ENCODE measurements at places on chromosomes 11 and 22.

GRCh38 chr11:94595076-94595475 is 27.9 kb downstream of the PIWIL4 start:
- DNase-seq, result no peak

DNA sequence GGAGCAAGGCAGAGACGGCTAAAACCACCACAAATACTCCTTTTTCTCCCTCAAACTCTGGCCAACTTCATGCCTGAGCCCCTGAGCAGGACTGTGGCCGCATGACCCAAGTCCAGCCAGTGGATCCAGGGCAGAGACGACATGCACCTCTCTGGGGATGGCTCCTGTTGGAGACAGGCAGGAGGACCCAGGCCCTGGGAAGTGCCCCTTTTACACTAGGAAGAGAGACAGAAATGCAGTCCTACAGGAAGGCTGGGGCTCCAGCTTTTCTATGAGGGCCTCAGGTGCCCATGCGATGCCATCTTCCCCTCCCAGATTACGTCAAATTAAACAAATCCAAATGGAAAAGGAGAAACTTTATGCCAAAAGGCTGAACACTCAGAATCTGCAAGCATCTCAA is 498.0 kb downstream of the BRD1 start:
- no peak for DNase-seq

GRCh38 chr11:122248939-122249338 is 132.9 kb upstream of the BLID start:
- DNase-seq, result no peak

- no peak for DNase-seq
Measured at GRCh38 chr11:70605468-70605815, 207.1 kb downstream of the CTTN start.

DNA sequence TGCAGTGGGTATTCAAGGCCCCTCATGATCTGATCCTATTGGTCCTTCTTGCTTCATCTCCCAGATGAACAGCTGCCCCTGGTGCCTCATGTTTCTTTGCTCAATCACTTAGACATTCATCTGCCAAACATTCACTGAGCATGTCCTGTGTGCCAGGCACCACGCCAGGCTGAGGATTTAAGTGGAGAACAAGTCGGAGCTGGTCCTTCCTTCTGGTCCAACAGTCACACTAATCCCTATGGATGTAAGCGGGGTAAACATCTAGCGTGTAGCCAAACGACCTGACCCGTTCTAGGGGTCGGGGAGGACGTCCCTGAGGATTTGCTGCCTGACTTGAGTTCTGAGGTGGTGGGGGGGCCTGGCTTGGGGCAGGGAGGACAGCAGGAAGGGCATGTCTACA is 21.9 kb downstream of the ZMAT5 start:
- no peak for DNase-seq

DNA sequence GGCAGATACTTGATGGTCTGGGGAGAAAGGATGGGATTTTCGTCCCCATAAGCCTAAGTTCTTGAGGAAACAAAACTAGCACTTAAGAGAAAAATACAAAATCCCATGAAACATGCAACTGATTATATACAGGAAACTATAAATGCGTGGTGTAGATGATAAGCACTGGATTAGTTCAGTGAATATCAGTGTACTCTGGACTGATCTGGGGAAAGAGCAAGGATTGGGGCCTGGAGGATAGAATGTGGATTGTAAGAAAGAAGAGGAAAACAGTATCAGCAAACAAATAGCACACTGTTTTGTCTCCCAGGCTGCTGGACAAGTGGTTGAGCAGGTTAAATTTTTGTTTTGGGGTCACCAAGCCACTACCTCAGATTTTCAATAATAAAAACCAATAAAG is 49.8 kb downstream of the DCUN1D5 start:
- DNase-seq, result no peak

DNA sequence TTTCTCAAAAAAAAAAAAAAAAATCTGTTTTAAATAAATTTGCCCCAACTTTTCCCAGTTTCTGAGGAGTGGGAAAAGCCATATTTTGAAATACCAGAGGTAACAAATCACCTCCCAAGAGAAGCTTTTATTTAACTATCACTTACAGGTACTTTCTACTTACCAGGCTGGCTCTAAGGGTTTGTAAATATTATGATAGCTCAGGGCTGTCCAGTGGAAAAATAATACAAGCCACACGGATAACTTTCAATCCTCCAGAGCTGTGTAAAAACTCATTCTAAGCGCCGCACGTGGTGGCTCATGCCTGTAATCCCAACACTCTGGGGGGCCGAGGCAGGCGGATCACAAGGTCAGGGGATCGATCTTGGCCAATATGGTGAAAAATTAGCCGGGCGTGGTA is 5.6 kb upstream of the SEC14L4 start:
- no peak for DNase-seq

DNA sequence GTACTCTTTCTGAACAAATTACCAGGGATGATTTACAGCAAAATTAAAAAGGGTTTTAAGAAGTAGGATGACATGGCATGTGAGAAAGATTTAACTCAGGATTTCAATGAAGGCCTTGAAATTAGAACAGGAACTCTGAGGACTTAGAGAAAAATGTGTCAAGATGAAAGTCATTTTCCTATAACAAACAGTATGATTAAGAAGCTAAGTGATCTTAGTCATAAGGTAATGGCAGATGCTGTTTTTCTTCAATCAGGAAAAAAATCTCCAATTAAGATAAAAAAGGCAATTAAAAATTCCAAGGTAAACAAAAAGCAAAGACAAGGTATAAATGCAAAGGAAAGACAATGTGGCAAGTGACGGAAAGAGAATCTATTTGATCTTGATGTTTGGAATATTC is 73.5 kb downstream of the GAB2 start:
- no peak for DNase-seq

DNA sequence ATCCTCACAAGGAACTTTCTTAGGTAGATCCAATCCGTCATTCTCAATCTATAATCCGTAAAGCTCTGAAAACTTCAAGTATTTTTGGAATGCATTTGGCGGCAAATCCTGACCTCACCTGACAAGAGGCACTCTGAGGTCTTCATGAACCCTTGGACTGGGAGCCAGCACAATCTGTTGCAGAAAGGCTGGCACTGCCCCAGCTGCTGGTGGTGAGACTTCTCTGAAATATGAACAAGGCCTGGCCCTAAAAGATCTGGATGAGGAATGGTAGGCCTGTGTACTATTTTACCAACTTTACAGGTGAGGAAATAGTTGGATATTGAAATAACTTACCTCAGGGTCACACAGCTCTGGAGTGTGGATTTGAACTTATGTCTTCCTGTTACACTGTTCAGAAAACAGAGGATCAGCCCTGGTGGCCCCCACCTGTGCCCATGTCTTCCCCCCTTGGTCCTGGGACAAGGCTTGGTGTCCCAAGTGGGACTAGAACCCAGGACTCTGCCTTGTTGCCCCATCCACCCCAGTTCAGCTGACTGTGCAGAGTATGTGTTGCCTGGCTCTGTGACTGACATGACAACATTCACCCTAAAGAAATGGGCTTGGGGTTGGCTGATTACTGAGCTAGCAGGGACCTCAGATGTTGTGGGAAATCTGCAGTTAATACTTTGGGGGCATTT is 471.4 kb downstream of the MN1 start:
- DNase-seq, result no peak

GRCh38 chr11:45676522-45677095 is 11.2 kb upstream of the CHST1 start:
- no peak for DNase-seq

GRCh38 chr11:38315151-38315550 is 1717.1 kb upstream of the RAG2 start:
- DNase-seq, result no peak

DNA sequence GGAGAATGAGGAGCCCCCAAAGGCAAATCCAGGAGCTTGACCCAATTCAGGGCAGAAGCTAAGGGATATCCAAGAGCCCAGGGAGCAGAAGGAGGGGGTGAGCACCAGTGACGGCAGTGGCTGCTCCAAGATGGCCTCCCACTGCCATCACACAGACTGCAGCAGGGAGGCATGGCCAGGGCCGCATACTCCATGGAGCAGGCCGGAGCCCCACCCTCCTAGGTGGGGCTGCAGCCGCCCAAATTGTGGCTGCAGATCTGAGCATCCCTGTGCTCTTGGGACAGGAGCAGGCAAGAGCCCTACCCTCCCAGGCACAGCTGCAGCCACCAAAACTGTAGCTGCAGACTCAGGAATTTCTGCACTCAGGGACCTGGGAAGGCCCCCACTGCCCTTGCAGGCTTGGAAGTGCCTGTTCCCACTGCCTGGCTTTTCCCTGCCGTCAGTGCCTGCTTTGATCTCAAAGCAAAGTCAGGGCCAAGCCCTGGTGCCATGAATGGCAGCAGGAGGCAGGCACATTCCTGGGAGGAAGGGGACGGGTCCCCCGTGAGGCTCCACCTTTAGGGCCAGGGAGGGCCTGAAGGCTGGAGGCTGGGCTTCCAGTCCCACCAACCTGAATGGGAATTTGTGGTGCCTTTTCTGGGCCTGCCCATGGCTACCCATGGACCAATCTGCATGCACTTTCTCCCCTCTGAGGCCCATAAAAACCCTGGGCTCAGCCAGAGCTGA is 10.3 kb upstream of the WNT7B start:
- DNase-seq, result no peak

DNA sequence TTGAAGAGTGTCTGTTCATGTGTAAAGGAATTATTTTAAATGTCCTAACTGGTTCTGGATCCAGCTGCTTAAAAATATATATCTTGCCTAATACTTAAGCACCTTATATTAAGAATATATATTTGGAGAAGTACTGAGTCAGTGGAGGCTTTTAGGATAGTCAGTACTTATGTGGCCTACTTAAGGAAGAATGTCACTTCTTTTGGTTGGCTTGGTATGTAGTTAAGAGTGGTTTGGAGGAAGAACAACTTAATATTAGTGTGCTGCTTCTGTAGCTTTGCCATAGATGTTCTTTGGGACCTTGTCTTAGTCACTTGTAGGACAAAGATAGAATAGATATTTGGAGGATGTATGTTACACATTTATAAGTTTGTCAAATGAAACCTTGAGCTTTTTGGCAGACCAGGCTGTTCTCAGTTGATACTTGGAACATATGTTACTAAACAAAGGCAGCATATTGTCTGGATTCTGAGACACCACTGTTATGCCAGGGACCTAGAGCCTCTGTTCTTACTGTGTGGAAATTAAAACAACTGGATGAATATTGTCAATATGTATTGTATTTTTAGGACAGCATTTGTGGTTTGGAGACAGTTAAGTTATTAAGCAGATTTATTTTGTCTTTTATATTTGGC is 4.9 kb downstream of the HIPK3 start:
- DNase-seq, result no peak

DNA sequence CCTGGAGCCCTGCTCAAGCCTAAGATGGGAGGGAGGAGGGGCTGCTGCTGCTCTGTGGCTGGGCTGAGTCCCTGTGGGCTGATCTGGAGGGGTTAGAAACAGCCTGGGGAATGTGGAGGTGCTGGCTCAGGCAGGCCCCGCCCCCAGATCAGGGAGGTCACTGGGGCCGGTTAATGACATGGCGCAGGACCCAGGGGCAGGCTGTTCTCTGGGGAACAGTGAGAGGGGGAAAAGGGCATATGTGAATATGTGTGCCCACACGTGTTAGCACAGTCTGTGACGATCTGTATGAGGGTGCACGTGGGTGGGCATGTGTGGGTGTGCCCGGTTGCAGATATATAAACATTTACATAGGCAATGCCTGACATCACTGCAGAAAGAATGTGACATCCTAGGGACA is 143.5 kb downstream of the MIAT start:
- DNase-seq, result no peak

- DNase-seq, result no peak
Measured at GRCh38 chr22:46563381-46564083, 26.1 kb upstream of the CELSR1 start.

- DNase-seq, result no peak
Measured at GRCh38 chr22:17888439-17888838, 114.2 kb upstream of the BID start.

DNA sequence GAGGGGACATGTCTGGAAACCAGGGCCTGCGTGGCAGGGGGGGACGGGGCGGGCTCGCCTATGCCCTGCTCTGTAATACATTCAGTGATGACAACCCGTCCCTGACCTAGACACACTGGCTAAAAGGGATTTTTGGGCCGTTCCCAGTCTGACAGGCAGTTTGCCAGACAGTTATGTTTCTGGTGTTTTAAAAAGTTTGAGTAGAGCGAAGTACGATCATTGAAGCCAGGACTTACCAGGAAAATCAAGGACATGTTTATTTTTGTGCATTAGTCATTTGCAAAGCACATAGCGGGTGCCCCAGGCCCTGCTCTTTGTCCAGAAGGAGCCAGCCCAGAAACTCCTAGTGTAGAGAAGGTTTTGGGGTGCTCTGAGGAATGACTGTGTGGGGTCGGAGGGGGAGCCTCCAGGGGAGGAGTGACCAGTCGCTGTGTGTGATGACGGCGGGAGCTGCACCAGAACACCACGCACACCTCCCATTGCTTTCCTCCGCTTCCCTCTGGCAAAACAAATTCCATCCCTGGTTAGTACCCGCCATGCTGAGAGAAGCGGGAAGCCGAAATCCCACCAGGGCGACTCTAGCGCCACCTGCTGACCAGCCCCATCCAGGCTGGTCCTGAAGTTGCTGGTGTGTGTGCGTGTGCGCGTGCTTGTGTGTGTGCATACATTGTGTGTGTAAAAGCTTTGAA is 50.8 kb downstream of the FBLN1 start:
- DNase-seq, result no peak

DNA sequence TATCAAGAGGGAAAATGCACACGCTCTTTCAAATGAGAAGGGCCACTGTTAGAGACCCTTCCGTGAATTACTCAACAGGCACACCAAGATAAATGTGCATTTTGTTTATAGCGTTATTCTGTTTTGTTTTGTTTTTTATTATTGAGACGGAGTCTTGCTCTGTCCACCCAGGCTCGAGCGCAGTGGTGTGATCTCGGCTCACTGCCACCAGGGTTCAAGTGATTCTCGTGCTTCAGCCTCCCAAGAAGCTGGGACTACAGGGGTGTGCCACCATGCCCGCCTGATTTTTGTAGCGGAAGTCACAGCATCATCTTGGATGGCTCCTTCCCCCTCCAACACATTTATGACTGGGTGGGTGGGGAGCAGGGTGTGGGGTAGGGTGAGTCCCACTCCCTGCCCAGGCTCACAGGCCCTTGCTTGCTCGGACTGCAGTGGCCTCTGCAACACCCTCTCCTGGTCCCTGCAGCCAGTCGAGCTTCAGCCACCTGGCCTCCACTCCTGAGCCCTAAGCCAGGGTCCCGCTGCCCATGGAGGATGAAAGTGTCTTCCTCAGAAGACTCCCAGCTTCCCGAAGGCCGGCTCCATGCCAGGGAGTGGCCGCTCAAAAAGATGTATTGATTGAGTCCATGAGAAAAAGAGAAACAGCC is 68.0 kb downstream of the RTL6 start:
- no peak for DNase-seq

- no peak for DNase-seq
Measured at GRCh38 chr11:119339589-119340334, 921 bp downstream of the C1QTNF5 start.

GRCh38 chr11:70478166-70478890 is 80.0 kb downstream of the CTTN start:
- no peak for DNase-seq

DNA sequence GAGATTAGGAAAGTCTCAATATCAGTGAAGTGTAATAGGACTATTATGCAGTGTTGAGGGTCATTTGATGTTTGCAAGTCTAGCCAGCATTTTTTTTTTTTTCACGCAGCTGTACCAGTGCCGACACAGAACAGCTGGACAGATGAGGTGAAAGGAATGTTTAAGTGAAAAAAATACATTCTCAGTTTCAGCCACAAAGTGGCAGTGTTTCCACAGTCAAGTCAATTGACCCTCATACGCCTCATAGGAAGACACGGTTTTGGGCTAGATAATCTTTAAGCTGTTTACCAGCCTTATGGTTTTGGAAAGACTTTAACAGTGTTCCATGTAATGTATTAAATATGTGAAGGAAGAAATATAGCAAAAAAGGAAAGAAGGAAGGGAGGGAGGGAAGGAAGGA is 349.9 kb upstream of the ANO3 start:
- DNase-seq, result no peak

- no peak for DNase-seq
Measured at GRCh38 chr11:46051102-46051501, 70.2 kb downstream of the PHF21A start.
